Forelimb muscle (tissue), 1 donor: ENCODE measurements at places on chromosomes 1 and 21. TPM values are rescaled to one million over a fixed set of nuclear protein-coding genes. Genes with fewer than 3 reads are reported as not detected.

DNA sequence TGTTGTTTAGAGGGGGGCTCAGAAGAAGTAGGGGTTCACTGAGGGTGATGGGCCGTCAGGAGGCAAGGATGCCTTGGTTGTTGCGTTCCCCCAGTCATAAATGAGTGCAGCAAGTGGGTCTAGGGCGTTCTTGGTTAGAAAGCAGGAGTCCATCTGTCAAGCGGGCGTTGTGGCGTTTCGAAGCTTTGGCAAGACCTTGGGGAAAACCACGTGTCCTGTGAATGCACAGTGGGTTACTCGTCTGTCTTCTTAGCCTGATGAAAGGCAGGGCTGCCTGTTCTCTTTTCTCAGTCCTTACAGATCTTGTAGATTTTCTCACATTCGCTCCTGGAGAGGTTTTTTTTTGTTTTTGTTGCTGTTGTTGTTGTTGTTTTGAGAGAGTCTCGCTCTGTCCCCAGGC, 6.3 kb upstream of the ZNF496 start:
- DNase-seq, result no peak

- DNase-seq, result no peak
Observed at GRCh38 chr1:150574260-150575071, 4.9 kb downstream of the MCL1 start.

- no peak for DNase-seq
Observed at GRCh38 chr1:209431813-209432442, 151.6 kb upstream of the CAMK1G start.

DNA sequence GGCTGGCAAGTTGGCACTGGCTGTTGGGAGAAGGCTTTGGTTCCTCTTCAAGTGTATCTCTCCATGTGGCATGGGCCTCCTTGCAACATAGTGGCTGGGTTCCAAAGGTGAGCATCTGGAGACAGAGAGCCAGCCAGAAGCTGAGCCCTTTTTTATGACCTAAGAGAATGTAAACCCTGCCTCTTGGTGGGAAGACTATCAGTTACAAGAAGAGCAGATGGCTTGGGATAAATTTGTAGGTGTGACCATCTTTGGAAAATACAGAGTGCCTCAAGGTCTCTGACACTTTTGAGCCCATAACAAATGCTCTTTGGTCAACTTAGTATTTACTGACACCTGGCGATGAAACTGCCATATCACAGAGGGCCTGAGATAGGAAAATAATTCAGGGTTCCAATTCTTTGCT, 31.4 kb upstream of the PRELP start:
- DNase-seq, result no peak

DNA sequence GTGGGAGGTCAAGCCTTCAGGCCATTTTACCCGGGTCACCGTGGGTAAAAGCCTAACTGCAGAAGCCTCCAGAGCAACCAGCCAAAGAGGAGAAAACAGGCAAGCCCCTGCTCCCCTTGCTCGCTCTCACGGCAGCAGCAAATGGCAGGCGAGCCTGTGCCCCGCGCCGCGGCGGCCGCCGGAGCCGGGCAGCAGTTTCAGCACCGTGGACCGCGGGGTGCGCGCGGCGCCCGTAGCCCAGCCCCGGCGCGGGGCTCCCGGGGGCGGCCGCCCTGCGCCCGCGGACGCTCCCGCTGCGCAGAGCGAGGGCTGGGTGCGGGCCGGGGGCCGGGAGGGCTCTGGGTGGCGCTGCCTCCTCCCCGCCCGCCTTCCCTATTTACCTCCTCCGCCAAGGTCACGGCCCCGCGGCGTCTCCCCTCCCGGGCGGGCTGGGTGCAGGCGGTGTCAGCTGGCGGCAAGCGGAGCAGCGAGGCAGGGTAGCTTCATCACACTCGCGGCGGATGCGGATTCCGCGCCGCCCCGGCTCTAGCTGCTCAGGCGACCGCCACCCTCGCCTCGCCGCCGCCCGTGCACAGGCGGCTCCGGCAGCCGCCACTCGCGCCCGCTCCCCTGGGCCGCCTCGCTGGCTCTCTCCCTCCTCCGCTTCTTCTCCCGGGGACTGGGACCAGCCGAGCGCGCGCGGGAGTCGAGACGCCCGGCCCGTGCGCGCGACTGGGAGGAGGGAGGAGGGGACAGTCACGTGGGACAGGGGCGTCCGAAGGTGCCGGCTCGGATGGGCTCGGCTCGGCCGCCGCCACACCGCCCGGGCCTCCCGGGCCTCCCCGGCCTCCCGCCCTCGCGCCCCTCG, at the start of gene RGS7:
Gene RGS7 (minus strand): TSS at position 687 of the 847 bp plus-strand sequence.
- DNase-seq, result no peak

DNA sequence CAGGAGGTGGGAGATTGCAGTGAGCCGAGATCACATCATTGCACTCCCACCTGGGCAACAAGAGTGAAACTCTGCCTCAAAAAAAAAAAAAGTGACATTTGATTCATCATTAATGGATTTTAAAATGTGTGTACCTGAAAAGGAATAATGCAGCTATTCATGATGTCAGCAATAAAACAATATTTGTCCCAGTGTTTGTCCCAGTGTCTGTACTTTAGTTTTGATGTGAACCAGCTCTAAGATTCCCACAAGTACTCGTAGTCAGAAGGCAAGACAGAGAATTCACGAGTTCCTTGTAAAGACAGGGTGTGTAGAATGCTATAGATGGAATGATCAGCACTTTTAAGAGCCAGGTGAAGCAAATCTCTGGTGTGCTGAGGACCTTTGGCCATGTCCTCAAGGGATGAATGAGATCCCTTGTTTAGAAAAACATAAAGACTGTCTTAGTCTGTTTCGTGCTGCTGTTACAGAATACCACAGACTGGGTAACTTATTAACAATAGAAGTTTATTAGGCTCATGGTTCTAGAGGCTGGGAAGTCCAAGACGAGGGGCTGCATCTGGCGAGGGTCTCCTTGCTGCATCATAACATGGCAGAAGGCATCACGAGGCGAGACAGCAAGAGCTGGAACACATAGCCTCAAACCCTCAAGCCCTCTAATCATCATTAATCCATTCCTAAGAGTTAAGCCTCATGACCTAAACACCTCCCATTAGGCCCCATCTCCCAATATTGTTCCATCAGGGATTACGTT, 12.0 kb upstream of the TMPRSS2 start:
- DNase-seq, result no peak

- no peak for DNase-seq
Observed at GRCh38 chr1:10639011-10639774, 157.3 kb downstream of the CASZ1 start.

DNA sequence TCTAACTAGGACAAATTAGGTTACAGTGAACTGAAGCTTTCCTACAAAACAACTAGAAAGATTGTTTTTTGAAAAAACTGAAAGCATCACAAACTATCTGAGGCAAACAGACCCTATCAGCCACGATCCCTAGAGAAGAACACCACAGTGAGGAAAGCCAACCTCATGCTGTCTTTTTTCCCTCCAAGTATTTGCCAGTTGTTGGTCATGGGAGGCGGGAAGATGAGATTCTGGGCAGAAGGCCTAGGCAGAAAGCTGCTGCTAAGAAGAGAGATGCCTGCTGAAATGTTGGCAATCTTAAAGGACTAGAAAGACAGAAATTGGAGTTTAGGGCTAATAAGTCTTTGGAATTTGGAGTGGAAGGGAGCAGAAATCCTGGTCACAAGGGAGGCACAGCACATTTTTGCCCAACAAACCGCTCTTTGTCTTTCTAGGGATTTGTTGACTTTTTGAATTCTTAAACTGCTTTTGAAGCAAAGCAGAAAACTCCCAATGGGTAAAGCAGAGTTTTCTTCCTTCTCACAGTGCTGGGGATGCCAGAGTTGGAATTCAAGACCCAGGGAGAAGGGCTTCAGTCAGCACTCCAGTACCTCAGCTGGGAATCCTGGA, 83.9 kb downstream of the MT1HL1 start:
- no peak for DNase-seq

DNA sequence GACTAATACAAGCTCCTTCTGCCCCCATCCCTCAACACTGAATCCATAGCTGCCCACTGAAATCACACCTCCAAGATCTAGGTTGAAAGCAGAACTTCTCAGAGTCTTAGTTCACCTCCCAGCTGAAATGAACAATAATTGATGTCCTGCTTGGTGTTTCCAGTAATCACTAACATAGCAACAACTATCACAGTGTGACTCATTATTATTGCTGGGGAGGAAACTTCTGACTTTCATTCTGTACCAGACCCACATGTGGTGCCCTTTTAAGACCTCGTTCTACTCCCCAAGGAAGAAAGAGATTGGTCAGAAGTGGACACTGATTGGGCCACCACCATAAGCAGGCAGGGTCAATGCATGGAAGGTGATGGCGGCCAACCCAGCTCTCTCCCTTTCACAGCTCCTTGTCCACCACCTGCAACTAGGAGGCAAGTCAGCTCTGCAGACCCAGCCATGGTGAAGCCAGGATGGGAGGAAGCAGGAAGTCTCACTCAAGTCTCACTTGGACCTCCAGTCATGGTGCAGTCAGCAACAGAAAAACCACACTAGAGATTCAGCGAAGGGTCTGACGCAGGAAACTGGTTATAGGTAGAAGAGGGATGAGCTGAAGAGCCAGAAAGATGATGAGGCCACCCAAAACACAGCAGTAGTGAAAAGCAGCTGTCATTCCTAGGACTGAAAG, 720.2 kb downstream of the PTPRU start:
- DNase-seq, result no peak

The SELL gene
- 1.6 TPM for polyA plus RNA-seq

The SPAG17 gene
- 3.2 TPM for polyA plus RNA-seq

The ETV3L gene
- not detected for polyA plus RNA-seq

The TNFSF4 gene
- 2.2 TPM for polyA plus RNA-seq

The PROK1 gene
- polyA plus RNA-seq, result not detected

The U2AF1 gene
- 47.9 TPM for polyA plus RNA-seq

The TMEM200B gene
- polyA plus RNA-seq, result 5.9 TPM

The ICOSLG gene
- 6.3 TPM for polyA plus RNA-seq

The VASH2 gene
- polyA plus RNA-seq, result 41.0 TPM
